ENCODE measurements at places on chromosomes 11 and 22.

GRCh38 chr11:32090545-32091370, at the start of gene RCN1:
TSS of gene RCN1 (plus strand) at chr11:32091074. CDS start at chr11:32091197, 123 bp downstream.
- DNase-seq: peak; percentile 68

GRCh38 chr11:118519549-118519948, 7.7 kb upstream of the TTC36 start:
- DNase-seq: no peak

DNA sequence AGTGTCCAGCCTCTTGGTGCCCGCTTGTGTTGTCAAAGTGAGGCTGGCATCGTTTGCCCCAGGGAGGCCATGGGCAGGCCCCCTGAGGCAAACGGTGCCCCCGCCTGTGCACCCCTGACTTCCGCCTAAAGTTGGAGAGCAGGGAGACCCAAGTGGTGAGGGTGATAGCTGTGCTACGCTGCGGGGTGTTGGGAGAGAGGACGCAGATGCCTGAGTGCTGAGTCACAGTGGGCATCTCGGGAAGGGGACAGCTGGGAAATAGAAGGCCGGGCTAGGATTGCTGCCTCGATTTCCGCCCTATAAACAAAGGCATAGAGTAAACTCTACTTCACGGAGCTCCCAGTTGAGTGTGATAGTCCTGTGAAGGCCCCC, 5.8 kb downstream of the GRIK4 start:
- no peak for DNase-seq

DNA sequence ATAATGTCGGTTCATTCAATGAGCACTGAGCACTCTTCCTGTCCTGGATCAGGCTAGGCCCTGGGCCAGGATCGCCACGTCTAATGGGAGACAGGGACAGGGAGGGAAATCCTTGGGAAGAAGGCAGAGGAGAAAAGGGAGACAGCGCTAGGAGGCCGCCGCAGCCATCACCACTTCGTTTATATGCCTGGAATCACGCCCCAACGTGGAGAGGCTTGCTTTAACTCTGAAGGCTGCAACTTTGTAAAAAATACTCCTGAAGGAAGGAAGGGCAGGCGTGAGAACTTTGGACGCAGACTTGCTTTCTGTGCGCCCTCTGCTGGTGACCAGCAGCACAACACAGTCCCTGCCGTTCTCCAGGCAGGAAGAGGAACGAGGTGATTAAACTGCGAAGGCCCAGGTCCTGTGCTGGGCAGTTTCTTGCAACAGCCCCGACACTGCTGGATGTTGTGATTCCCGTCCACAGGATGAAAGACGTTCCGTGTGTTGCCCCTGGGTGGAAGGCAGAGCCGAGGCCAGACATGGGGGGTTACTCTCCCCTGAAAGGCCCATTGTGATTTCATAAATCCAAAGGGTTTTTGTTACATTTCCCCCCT, 22.1 kb downstream of the RIBC2 start:
- DNase-seq: peak; percentile 83

- DNase-seq: no peak
Measured at GRCh38 chr22:47115518-47115890, 353.1 kb downstream of the TBC1D22A start.

- no peak for DNase-seq
Measured at GRCh38 chr22:46103664-46104063, 46.7 kb upstream of the PPARA start.

- no peak for DNase-seq
Measured at GRCh38 chr11:12229450-12230229, 119.2 kb downstream of the MICAL2 start.

DNA sequence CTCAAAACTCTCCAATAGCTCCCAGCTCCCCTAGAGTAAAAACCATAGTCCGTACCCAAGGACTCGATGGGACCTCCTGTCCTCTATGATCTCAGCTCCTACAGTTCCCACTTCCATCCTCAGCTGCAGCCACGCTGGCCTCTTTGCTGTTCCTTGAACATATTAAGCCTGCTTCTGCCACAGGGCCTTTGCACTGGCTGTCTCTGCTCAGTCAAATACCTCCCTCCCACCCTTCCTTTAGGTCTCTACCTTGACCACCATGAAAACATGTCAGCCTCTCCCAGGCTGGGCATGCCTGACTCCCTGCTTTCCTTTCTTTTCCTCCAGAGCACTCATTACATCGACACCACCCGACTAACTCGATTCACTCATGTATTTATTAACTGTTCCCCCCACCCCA, 24.5 kb downstream of the TMEM184B start:
- DNase-seq: no peak

GRCh38 chr11:32658639-32659406, 75.2 kb downstream of the EIF3M start:
- no peak for DNase-seq

DNA sequence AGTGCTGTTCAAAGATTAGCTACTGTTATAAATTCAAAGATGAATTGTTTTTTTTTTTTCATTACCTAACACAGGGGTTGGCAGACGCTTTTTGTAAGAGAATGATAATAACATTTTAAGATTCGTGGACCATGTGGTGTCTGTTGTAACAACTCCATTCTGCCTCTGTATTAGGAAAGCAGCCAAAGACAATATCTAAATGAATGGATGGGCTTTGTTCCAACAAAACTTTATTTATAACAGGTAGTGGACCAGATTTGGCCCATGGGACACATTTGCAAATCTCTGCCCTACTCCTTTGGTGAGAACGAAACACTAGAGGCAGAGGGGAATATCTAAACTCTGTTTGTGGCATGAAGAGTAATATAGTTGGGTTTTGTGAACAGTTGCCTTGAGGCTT, 83.6 kb upstream of the BLID start:
- DNase-seq: no peak

GRCh38 chr22:50600538-50600937, at the start of gene MAPK8IP2:
TSS of gene MAPK8IP2 (plus strand) at chr22:50600793. CDS start at chr22:50600819, 26 bp downstream.
- DNase-seq: peak; percentile 78

GRCh38 chr11:73296501-73297230, 11.4 kb upstream of the ARHGEF17 start:
- DNase-seq: no peak

DNA sequence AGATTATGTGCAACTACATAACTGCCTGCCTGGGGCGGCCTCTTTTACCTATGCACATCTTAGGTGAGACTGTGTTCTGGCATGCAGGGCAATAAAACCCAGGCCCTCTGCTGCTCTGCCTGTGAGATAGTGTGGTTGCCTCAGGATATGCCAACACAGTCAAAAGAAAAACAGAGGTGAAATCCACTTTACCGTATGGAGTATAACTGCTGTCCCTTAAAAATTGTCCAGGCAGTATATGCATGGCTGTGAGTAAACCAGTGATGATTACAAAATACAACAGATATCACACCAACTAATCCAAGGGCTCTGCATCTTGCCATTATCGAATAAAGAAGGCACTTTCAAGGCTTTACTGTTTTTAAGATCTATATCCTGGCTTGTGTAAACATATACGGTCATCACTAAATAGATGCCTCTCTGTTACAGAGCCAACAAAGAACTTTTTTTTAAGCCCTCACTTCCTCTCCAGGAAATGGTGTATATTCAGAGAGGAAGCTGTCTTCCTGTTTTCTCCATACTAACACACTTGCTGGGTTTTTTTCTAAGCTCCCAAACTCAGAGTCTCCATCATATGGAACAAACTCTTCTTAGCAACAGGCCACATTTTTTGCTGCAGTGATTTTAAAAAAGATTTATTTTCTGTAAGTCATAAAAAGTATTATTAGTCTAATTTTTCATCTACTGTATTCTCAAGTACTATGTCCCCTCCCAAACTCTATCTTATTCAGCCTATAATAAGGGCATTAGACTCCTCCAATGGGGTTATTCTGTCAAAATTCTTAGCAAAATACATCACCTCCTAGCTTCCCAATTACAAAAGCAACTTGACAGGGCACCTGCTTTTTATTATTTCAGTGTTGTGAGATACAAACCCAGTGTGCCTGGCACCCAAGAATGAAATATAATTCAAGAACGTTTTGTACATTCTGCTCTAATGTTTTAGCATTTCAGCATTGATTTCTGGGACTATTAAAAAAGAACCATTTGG, 135.2 kb downstream of the MAML2 start:
- DNase-seq: peak; percentile 27

- no peak for DNase-seq
Measured at GRCh38 chr11:78327945-78328344, 89.7 kb downstream of the GAB2 start.

DNA sequence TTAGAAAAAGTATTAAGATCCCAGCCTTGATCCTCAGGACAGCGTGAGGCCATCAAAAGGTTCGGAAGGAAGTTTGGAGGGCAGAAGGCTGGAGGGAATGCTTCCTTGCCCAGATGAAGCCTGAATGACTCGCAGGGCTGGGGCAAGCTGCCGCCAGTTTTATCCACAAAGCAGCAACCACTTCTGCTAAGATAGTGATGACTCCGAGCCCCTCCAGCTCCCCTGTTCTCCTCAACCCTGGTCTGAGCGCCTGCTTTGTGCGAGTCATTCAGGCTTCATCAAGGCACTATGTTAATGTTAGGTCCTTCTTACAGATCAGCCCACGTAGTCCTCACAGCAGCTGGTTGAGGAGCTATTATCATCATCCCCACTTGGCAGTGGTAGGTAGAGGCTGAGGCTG, 158.8 kb downstream of the COMMD9 start:
- DNase-seq: no peak

DNA sequence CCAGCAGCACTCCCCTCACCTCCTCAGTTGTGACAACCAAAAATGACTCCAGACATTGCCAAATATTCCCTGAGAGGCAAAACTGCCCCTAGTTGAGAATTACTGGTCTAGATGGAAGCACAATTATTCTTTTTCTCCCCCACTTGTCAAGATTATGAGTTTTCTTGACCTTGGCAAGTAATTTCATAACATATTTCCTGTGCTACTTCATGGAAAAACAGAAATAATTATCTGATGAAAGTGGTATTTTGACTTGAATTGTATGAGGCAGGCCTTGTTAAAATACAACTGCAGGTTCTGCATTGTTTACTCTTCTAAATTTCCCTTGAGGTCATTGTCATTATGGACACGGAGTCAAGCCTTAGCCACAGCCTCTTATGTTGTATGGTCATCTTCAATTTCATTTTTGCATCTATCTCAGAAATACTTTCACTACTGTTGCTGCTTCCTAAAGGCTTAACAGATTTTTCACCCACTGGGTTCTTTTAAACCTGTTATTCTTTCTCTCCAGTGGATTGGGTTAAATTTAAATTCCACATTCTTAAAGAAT, 32.2 kb upstream of the LDLRAD3 start:
- no peak for DNase-seq

- no peak for DNase-seq
Measured at GRCh38 chr22:50085211-50085972, at the start of gene MLC1. TSS of gene MLC1 (minus strand) at chr22:50085426. CDS start at chr22:50084902, 524 bp downstream.

DNA sequence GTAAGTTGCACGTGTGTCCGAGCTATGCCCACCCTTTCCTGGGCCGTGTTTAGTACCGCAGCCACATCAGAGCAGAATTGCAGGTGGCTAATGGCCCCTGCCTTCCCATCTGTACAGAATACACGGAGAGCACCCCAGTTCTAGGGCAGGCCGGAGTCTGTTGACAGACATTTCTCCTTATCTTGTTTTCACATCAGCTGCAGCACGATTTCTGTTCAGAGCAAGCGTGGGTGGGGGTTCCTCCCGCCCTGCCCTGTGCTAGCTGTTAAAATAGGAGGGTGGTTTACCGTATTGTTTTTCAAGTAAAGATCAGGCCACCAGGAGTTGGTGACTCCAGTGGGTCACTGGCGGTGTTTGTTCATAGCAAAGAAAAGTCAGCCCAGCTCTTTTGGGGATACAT, 41.1 kb downstream of the UBASH3B start:
- no peak for DNase-seq

DNA sequence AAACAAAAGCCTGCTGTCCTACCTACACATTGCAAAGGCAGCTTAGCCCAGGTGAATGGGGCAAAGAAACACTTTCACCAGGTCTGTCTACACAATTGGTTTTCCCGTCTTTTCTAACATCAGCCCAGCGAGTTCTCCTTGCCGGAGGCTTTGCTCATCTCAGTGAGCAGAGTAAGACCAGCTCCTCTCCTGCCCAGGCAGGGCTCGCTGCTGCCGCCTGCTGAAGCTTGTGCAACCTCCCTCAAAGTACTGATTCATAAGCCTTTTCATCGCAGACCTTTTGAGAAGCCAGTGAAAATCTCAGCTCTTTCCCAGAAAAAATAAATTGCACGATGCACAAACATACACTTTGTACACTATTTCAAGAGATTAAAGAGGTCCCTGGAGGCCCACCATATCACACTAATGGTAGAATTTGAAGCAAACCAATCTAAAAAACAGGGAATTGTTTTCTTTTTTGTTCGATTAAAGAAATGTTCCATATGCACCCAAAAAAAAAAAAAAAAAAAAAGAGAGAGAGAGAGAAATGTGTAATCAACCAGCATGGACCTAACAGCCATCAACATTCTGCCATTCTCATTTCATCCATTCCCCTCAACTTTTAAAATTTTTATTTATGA, 328.1 kb upstream of the MPPED2 start:
- DNase-seq: peak; percentile 24

- DNase-seq: no peak
Measured at GRCh38 chr11:86885311-86885710, 69.9 kb downstream of the FZD4 start.

DNA sequence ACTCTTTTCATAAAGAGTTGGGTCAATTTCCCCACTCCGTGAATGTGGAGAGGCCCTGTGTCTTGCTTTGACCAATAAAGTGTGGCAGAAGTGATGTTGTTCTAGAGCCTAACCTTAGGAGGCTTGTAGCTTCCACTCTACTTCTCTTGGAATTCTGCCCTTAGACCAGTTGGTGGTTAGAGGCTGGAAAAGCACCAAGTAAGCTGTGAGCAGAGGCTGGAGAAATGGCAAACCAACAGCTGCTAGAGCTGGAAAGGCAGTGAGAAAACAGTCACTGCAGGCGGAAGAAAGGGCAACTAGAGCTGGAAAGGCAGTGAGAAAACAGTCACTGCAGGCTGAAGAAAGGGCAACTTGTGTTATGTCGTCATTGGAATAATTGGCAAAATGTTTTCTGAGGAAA, 29.8 kb upstream of the MSANTD2 start:
- DNase-seq: no peak

GRCh38 chr22:46770726-46771125, 8.3 kb downstream of the TBC1D22A start:
- DNase-seq: no peak

DNA sequence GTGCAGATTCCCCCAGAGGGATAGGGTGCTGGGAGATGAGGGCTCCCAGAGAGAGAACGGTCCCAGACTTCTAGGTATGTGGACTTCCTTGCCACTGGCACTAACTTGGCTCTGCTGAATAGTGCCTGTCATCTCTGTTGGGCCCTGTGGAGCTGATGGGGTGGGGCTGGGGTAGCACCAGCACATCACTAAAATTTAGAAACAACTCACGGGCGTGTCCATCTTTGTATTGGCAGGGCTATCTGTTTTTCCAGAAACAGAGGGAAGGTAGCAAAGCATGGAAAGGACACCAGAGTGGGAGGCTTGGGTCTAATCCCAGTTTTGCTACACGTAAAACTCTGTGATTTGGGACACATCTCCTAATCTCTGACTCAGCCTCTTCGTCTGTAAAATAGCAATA, 25.8 kb downstream of the SWAP70 start:
- DNase-seq: no peak

- no peak for DNase-seq
Measured at GRCh38 chr11:60875366-60876167, 8.2 kb downstream of the ZP1 start.

DNA sequence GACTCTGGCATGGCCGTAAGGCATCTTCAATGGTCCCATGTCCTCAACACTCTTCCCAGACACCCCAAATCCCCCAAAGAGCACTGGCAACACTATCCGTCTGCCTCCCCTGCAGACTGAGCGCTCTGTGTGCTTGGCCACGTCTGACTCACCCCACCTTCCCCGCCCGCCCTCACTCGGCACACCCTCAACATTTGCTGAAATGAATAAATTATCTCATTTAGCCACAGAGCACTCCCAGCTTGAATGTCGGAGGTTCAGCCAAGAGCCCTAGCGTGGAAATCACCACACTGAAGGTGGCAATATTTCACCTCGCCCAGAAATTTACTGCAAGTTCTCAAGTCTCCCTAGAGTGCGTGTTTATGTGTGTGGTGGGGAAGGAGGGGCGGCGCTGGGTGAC, 46.6 kb upstream of the TCF20 start:
- DNase-seq: no peak

All from BE2C (cell line).